ENCODE measurements at places on chromosomes 11 and 22.

- no peak for DNase-seq
These were observed 944 bp upstream of the SCGB1D2 start for GRCh38 chr11:62241095-62241494.

DNA sequence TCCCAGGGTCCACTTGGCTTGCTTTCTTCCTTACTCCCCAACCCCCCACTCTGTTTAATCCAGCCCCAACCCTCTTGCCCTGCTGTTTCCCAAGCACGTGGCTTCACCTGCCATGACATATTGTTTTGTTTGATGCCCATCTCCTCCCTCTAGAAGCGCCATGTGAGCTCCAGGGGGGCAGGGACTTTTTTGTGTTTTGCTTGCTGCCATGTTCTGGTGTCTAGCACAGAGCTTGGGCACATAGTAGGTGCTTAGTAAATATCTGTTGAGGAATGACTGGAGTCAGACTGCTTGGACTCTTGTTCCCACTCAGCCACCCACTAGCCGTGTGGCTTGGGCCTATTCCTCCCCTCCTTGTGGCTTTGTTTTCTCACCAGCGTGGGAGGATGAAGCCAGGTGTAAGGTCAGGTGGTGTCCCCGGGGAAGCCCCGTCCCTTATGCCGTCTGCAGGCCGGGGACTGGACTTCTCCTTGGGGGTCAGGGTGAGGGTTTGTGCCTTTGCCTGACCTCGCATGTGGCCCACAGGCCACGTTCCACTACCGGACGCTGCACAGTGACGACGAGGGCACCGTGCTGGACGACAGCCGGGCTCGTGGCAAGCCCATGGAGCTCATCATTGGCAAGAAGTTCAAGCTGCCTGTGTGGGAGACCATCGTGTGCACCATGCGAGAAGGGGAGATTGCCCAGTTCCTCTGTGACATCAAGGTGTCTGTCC lies 3.8 kb downstream of the AIP start:
- peak; percentile 40 for DNase-seq

DNA sequence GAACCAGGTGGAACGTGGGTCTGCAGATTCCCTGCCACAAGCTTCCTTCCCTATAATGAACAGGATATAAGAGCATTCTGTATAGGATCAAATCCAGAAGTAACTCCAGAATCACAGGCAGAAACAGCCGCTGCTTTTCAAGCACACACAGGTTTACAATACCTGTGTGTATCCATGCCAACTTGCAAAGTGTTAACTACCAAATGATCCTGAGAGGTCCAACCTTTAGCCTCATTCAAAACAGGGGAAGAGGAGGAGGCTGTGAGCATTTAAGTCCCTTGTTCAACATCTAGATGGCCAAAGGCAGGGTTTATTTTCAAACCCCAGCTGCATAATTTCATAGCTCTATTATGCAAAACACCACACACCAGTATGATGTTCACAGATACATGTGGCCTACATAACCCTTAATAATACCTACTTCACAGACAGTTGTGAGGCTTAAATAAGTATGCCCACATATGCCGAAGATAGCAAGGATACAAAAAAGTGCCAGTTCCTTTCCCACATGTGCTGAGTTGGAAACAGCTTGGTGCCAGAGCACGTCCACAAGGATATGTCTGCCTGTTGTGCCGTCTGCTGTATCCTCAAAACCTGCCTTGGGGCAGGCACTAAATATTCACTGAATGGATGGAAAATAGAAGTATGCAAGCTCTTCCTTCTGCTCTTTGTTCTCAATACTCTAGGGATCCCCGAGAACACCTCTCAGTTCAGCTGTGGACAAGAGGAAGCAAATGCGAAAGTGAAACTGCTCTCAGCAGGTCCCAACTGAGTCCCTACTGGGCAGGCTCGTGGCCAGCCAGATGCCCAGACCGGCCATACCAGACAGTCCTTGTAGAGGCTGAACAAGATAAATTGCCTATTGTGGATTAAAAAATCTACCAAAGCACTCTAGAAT lies 66.8 kb downstream of the LARGE1 start:
- DNase-seq: peak; percentile 27

DNA sequence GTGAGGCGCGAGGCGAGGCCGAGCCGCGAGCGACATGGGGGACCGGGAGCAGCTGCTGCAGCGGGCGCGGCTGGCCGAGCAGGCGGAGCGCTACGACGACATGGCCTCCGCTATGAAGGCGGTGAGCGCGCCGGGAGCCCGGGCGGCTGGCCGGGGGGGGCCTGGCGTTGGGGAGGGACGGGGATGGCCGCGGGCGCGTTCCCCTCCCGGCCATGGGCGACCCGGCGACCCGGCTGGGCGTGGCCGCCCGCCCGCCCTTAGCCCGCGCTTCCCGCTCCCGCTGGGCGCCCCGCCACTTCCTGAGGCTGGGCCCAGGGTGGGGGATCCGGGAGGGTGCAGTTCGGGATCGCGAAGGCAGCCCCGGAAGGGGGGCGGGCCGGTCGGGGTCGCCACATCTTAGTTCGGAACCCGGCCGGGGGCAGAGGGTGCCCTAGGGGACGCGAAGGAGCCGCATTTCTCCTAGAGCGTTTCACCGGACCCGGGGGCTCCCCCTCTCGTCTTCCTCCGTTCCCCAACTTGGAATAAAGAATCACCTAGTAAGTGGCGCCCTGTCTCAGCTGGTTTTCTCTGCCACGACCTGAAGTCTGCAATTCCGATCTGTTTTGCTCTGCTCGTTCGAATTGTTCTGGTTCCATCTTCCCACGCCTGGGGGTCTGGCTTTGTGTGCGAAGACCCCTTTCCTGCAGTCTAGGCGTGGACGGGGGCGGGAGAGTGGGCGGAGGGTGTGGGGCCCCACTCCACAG lies 536 bp downstream of the YWHAH start:
- no peak for DNase-seq

GRCh38 chr11:128757235-128757711 lies 63.4 kb downstream of the FLI1 start:
- peak; percentile 73 for DNase-seq

DNA sequence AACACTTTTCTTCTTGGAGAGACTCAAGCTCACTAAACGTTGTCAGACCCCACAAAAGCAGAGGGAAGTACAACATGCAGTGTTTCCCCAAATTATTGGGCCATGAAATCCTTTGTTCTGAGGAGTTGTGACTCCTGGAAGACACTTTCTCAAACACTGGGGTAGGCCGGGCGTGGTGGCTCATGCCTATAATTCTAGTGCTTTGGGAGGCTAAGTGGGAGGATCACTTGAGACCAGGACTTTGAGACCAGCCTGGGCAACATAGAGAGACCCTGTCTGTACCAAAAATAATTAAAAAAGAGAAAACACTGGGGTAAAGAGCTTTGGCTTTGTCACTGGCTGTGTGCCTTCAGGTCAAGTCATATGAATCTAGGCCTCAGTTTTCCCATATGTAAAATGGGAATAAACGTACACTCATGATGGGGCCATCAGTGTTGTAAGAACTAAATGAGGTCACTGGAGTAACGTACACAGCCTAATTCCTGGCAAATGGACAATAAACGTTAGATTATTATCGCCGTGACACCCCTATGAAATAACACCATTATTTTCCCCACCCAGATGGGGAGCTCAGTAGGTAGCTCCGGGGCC lies 92.0 kb downstream of the RRM1 start:
- DNase-seq: no peak

DNA sequence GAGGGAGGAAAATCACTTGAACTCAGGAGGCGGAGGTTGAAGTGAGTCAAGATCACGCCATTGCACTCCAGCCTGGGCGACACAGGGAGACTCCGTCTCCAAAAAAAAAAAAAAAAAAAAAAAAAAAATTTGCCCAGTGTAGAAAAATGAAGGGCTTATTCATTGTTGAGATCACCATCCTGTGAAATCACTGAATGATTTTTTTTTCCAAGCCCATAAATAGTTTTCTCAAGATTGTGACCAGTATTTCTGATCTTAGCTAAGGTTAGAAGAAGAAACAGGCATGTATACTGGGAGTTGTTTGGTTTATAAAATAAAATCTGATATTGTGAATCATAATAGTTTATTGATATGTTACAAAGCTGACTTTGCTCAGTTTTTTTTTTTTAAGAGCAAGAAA lies 269.4 kb downstream of the CADM1 start:
- DNase-seq: no peak

DNA sequence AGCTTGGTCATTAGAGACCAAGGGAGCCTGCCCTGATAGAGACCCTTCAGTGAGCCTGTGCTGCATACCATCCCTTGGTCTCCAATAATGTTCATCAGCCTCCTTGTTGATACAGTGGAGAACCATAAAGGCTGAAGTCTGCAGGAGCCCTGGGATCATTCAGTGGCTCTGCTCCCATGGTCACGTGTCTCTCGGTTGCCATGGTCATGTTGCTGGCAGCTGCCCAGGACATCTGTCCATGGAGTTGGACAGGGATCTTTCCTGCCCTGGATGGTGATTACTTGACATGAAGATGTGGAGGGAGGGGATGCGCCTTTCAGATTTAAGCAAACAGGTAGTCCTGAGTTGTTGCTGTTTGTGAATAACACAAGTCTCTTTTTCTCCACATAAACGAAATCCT lies 38.2 kb downstream of the CYB5R2 start:
- DNase-seq: no peak

- DNase-seq: peak; percentile 9
These were observed 648 bp downstream of the PAFAH1B2 start for GRCh38 chr11:117144477-117145392.

- DNase-seq: no peak
These were observed 26.9 kb downstream of the PPFIA1 start for GRCh38 chr11:70297341-70297740.

GRCh38 chr11:62926680-62927455 lies 5.7 kb upstream of the CHRM1 start:
- no peak for DNase-seq

- no peak for DNase-seq
These were observed 112.8 kb downstream of the LARGE1 start for GRCh38 chr22:33807470-33807869.

DNA sequence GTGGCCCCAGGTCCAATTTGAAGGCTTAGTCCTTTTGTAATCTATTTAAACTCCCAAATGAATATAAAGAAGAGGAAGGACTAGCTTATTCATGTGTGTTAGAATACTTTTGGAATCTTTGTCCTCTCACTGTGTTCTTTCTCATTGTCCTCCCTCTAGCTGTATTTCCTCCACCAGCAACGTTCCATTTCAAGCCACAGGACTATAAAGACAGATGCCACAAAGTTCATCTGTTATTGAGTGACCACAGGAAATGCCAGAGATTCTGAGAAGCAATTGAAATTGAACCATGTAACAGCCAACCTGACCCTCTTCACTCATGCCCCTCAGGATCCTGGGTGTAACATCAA lies 336.6 kb upstream of the API5 start:
- DNase-seq: no peak

DNA sequence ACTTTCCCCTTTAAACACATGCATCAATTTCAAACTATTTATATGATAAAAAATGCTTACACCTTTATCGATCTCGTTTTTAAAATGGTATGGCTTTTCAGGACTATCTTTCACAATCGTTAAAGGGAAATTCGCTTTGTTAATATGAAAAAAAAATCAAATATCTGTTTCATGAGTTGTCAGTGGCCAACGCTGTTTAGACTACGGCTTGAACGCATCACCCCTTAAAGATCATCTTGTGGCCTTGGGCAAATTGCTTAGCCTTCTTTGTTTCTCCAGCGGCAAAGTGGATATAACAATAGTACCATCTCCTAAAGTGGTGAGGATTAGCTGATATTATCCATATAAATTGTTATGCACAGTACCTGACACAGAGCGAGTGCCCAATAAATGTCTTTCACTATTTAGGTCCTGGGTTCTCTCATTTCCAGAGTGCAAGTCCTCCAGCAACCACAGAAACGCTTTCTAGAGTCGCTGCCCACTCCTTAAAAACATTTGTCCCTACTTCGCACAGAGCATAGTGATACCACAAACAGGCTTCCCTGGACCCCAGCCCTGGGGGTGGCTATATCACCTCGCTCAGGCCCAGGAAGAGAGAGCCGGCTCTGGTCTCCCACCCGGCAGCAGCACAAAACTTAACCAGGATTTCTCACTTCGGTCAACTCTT lies 904 bp downstream of the SLC35F2 start:
- DNase-seq: no peak

GRCh38 chr11:63766531-63767235 lies 1.9 kb downstream of the ZFTA start:
- no peak for DNase-seq

DNA sequence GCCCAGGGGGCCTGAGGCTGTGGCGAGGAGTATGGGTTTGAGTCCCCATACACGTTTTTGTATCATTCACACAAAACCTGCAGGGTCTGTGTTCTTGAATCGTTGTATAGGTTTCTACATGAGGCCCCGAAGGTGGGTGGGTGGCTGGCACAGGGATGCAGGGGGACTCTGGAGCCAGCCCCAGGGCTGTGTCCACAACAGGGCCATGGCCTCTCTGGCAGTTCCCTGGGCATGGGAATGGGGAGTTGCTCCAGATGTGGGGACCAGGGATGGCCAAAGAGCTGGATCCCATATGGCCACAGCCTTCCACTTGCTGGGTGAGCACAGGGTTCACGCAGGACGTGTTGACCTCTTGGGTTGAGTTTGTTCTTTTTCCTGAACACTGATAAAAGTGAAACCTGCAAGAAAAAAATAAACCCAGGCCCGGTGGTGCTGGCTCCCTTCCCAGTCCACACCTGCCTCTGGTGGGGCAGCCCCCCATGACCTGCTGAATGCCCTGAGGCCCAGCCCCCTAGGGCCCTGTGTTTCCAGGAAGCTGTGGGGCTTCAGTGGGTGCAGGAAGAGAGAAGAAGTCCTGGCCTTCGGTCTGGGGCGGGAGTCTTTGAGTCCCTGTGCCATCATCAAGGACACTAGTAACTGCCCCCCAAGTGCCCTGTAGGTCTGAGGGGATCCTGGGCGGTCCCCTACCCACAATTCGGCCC lies 16.1 kb downstream of the MYRF start:
- no peak for DNase-seq

DNA sequence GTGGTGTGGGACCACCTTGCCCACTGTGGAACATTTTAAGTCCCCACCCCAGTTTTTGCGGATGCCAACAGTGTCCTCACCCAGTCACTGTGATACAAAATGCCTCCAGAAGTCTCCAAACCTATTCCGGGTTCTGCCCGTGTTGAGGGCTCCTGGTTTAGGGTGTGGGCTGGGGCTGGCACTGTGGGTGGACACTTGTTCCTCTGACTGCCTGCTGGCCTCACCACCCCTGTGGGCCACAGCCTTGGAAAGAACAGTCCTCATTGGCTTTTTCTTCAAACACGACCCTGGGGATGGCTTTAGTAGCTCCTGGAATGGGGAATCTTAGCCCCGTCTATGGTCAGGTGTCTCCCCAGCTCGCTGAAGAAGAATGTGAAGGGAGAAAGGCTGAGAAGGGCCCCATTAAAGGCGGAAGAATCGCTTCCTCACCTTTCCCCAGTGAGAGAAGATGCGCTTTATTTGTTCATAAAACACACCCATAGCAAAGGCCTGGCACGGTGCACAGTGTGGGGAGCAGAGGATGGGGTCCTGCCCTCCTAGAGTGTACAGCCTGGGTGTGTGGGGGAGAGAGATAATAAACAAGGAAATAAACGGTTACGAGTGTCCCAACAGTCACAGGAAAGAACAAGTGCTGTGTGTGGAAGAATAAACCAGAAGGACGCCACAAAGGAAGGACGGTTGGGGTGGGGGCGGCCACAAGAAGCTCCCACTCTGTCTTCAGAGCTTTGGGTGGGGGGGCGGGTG lies 91.6 kb upstream of the SLC22A12 start:
- no peak for DNase-seq

GRCh38 chr11:92264350-92264749 lies 39.7 kb downstream of the FAT3 start:
- no peak for DNase-seq

- no peak for DNase-seq
These were observed 64.7 kb downstream of the NRXN2 start for GRCh38 chr11:64658265-64658664.

- no peak for DNase-seq
These were observed 262.8 kb upstream of the PLET1 start for GRCh38 chr11:112523477-112523876.
